ENCODE measurements at places on chromosomes 13 and 19. TPM values are rescaled to one million over a fixed set of nuclear protein-coding genes. Genes with fewer than 3 reads are reported as not detected.

COPE gene
- 179 TPM for total RNA-seq

PCSK4 gene
- total RNA-seq: 1.4 TPM

DIRAS1 gene
- total RNA-seq: 12.4 TPM

ELF1 gene
- 60.7 TPM for total RNA-seq

TNFSF13B gene
- 2.2 TPM for total RNA-seq

URAD gene
- not detected for total RNA-seq

CCL25 gene
- not detected for total RNA-seq

LRRC4B gene
- total RNA-seq: not detected

CEACAM16 gene
- total RNA-seq: under 0.01 TPM

ZSCAN5A gene
- total RNA-seq: 4.3 TPM

GJA3 gene
- under 0.01 TPM for total RNA-seq

ZNF471 gene
- total RNA-seq: 4.7 TPM

GPC6 gene
- total RNA-seq: 98.1 TPM

SPRY2 gene
- total RNA-seq: 6.5 TPM

NFIC gene
- 61.2 TPM for total RNA-seq

CEACAM8 gene
- not detected for total RNA-seq

KIR3DL2 gene
- not detected for total RNA-seq
